ENCODE measurements at places on chromosomes 5 and 9. TPM values are rescaled to one million over a fixed set of nuclear protein-coding genes. Genes with fewer than 3 reads are reported as not detected.

DNA sequence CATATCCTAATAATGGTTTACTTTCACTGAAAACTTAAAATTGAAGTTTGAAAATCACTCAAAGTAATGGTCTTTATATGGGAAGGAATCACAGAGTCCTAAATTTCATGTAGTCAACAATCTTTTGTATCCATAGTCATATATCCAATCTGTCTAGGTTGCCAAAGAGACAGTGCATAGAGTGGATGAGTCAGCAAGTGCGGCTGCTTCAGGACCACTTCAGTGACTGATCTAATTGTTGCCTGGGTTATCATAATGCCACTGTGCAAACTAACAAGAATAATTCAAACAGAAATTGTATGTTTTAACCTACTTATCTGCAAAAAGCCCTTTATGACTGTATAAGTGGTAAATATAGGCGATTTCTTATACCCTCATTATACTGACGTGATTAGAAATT is 211.3 kb upstream of the PRR16 start:
- DNase-seq = no peak
- no peak overlapping the region for H3K4me3 ChIP-seq
- peaks cover 2% of the 10 kb centered on the region for H3K27me3 ChIP-seq
- no peaks in the 10 kb centered on the region for H3K36me3 ChIP-seq

DNA sequence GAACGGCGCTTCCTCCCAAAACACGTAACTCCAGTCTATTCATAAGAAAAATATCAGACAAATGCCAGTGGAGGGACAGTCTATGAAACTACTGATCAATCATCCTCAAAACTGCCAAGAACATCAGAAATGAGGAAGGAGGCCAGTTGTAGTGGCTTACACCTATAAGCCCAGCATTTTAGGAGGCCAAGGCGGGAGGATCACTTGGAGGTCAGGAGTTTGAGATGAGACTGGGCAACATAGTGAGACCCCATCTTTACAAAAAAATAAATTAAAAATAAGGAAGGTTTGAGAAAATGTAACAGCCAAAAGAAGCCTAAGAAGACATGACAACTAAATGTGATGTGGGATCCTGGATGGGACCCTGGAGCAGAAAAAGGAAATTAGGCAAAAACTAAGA is 58.9 kb upstream of the MIER3 start:
- H3K4me3 ChIP-seq = no peak overlapping the region
- DNase-seq = no peak
- no peak overlapping the region for H3K27ac ChIP-seq
- H3K36me3 ChIP-seq = no peaks in the 10 kb centered on the region
- no peaks in the 10 kb centered on the region for H3K4me1 ChIP-seq
- H3K27me3 ChIP-seq = peaks cover 7% of the 10 kb centered on the region

ASPN gene
- total RNA-seq = not detected

GRCh38 chr5:107514305-107514704 is 156.4 kb downstream of the EFNA5 start:
- H3K27ac ChIP-seq = no peak overlapping the region
- H3K4me1 ChIP-seq = no peaks in the 10 kb centered on the region
- H3K4me3 ChIP-seq = no peak overlapping the region
- peaks cover 3% of the 10 kb centered on the region for H3K27me3 ChIP-seq

- DNase-seq = no peak
- H3K4me3 ChIP-seq = no peak overlapping the region
- H3K4me1 ChIP-seq = no peaks in the 10 kb centered on the region
- no peaks in the 10 kb centered on the region for H3K36me3 ChIP-seq
- no peak overlapping the region for H3K27ac ChIP-seq
- H3K27me3 ChIP-seq = peaks cover 9% of the 10 kb centered on the region
Observed at GRCh38 chr9:108816037-108816436, 39.7 kb downstream of the ACTL7B start.

GRCh38 chr5:112737463-112738190 is at the start of gene APC:
TSS of gene APC (plus strand) at chr5:112737885. CDS start at chr5:112754891, 17,006 bp downstream.
- H3K4me1 ChIP-seq = peaks cover 11% of the 10 kb centered on the region
- H3K36me3 ChIP-seq = peaks cover 3% of the 10 kb centered on the region
- no peaks in the 10 kb centered on the region for H3K27me3 ChIP-seq
- peak; percentile 83 for DNase-seq

GRCh38 chr5:17167171-17167891 is 50.1 kb upstream of the BASP1 start:
- no peaks in the 10 kb centered on the region for H3K36me3 ChIP-seq
- no peaks in the 10 kb centered on the region for H3K27me3 ChIP-seq
- DNase-seq = no peak
- no peak overlapping the region for H3K27ac ChIP-seq
- H3K4me3 ChIP-seq = no peak overlapping the region
- no peaks in the 10 kb centered on the region for H3K4me1 ChIP-seq

- no peaks in the 10 kb centered on the region for H3K36me3 ChIP-seq
- DNase-seq = no peak
- no peaks in the 10 kb centered on the region for H3K4me1 ChIP-seq
- peaks cover 7% of the 10 kb centered on the region for H3K27me3 ChIP-seq
- H3K4me3 ChIP-seq = no peak overlapping the region
- H3K27ac ChIP-seq = no peak overlapping the region
Observed at GRCh38 chr5:59393585-59394420, 499.7 kb downstream of the PDE4D start.

LCN1 gene
- total RNA-seq = not detected

DNA sequence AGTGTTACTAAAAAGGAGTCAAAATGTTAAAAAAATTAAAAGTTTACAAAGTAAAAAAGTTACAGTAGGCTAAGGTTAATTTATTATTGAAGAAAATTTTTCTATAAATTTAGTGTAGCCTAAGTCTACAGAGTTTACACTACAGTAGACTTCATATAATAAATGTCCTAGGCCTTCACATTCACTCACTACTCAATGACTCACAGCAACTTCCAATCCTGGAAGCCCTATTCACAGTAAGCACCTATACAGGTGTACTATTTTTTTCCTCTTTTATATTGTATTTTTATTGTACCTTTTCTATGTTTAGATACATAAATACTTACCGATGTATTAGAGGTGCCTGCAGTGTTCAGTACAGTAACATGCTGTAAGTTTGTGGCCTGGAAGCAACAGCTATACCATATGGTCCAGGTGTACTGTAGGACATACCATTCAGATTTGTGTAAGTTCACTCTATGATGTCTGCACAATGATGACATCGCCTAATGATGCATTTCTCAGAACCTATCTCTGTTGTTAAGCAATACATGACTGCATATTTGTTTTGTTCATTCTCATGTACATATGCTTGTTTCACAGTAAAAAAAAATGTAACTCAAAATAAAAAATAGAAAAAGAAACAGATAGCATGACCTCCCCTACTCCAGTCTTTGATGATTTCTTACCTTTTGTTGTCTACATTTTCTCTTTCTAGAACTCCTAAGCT is 64.7 kb downstream of the NR3C1 start:
- H3K27me3 ChIP-seq = no peaks in the 10 kb centered on the region
- H3K36me3 ChIP-seq = peaks cover 47% of the 10 kb centered on the region
- H3K4me1 ChIP-seq = peaks cover 13% of the 10 kb centered on the region
- DNase-seq = no peak
- no peak overlapping the region for H3K4me3 ChIP-seq
- no peak overlapping the region for H3K27ac ChIP-seq

DNA sequence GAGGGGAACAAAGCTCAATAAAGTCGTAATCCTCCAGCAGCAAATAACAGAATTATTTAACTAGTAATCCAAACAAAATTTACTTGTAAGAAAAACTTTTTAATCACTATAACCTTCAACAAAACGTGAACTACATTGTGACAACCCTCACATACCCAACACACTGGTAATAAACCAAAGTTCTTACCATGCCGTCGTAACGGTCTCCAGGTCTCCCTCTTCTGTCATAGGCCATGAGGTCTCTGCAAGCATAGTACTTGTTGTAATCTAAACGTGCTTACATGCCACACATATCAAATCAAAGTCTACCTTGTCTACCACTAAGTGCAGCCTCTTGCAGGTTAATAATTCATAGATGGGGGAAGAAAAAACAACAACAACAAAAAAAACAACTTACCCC is 8.5 kb downstream of the HNRNPK start:
- no peak overlapping the region for H3K4me3 ChIP-seq
- H3K4me1 ChIP-seq = peaks cover 35% of the 10 kb centered on the region
- H3K27ac ChIP-seq = no peak overlapping the region
- no peaks in the 10 kb centered on the region for H3K27me3 ChIP-seq
- DNase-seq = no peak
